Coronary artery (tissue), 2 donors: ENCODE measurements at places on chromosomes 2 and 18.

GRCh38 chr2:5692561-5693286, 540 bp downstream of the SOX11 start:
- no peak for DNase-seq

GRCh38 chr2:33307659-33308270, 168.7 kb upstream of the RASGRP3 start:
- DNase-seq = no peak

GRCh38 chr2:88059979-88060906, 4.7 kb upstream of the KRCC1 start:
- DNase-seq = no peak

DNA sequence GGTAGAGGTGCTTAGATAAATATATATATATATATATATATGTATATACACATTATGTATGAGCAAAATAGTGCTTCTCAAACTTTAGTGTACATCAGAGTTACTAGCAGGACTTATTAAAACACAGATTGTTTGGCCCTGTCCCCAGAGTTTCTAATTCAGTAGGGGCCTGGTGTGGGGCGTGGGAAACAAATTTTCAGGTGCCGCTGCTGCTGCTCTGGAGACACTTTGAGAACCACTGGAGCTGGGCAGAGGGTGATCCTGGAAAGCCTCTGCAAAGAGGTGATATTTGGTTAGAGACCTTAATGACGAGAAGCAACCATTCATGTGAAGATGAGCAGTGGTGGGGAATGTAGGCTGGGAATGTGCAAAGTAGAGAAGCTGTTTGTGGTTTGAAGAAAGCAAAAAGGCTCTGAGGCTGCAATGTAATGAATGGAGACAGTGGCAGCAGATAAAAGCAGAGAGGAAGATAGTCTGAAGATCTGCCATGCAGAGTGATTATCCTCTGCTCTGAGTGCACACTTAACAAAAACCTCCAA, 142.9 kb downstream of the PLCL1 start:
- no peak for DNase-seq

- no peak for DNase-seq
Measured at GRCh38 chr2:51224790-51225189, 192.9 kb upstream of the NRXN1 start.

DNA sequence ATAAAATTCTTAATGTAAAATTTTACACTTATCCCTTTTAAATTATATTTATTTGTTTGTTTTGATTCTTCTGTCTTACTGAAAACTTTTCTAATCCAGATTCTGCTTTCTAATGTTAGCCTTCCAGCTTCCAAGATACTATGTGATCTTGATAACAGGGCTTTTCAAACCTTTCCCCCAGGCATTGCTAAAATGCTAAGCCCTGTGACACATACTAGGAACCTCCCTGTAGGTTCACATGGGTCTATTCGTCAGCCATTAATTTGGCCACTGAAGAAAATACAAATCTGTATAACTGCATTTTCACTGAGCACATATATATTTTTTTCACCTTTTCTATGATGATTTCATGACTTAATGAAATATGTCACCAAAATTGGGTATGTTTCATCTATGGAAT, 92.8 kb upstream of the MAP4K3 start:
- no peak for DNase-seq

DNA sequence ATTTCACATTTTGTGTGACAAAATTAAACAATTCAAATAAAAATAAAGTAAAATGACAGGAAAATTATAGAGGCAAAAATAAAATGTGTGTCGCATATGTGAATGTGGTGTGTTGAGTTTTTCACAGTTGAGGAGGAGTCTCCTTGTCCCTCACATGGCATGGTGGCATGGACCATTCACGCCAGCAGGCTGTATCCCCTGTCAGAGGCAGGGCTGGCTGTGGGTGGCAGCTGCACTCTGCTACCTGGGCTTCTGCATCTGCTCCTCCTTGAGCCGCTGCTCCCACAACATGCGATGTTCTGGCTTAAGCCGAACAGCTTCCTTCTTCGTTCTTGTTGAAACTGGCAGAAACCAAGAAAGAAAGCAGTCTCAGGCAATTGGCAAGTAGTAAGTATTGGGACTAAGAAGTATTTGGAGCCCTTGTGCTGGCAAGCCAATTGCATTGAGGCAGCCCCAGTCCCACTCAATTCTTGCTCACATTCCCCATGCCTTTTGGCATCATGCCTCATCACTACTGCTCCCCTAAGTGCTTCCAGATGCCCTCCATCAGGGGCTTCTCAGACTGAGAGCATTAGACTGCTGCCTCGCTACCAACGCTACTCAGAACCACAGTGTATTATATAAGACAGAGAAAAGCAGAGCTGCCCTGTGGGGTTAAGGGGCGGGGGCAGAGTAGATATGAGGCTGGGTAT, 177.9 kb upstream of the NABP1 start:
- DNase-seq = no peak

DNA sequence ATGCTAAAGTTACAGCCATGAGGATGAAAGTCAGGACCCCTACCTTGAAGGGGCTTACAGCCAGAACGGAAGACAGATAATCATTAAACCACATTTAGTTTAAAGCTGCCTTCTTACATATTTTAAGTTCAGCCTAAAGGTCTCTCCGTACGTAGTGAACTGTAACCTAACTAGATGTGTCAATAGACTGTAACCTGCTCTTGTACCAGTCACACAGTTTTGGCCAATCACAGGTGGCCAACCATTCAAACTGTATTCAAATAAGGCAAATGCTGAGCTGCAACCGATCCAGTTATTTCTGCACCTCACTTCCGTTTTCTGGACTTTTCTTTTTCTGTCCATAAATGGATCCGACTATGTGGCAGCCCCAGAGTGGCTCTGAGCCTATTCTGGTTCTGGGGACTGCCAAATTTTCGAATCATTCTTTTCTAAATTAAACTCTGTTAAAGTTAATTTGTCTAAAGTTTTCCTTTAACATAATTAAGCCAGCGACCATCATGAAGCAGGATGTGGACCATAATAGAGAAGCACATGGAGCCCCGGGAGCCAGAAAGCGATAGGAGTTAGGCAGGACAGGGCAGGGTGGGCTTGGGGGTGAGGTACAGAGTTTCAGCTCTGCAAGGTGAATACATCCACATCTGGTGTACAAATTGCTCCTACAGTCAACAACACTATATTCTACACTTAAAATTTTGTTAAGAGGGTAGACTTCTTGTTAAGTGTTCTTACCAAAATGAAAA, 48.4 kb upstream of the YPEL5 start:
- DNase-seq = peak; percentile 19

- DNase-seq = no peak
Measured at GRCh38 chr2:231648579-231649174, 56.0 kb downstream of the TEX44 start.

DNA sequence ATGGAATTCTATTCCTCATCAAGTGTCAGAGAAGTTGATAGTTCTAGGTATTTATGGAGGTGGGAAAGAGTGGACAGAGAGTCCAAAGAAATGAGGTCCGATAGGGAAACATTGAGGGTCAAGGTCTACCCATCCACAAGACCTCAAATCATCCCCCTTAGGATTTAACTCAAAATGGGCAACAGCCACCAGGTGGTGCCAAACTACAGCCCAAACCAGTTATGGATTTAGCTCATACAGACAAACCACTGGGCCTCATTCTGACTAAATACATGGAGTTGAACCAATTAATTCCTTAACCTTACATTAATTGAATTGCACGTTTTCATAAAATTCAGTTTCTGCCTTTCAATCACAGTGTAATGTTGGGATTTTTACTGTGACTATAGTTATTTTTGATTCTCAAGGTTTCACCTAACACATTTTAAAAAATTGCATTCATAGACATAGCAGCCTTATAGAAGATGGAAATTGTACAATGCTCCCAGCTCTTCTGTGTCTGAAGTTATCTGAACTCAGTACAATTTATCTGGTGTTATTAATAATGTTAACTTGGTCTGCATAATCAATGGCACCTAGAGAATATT, 98.2 kb upstream of the HNMT start:
- no peak for DNase-seq

DNA sequence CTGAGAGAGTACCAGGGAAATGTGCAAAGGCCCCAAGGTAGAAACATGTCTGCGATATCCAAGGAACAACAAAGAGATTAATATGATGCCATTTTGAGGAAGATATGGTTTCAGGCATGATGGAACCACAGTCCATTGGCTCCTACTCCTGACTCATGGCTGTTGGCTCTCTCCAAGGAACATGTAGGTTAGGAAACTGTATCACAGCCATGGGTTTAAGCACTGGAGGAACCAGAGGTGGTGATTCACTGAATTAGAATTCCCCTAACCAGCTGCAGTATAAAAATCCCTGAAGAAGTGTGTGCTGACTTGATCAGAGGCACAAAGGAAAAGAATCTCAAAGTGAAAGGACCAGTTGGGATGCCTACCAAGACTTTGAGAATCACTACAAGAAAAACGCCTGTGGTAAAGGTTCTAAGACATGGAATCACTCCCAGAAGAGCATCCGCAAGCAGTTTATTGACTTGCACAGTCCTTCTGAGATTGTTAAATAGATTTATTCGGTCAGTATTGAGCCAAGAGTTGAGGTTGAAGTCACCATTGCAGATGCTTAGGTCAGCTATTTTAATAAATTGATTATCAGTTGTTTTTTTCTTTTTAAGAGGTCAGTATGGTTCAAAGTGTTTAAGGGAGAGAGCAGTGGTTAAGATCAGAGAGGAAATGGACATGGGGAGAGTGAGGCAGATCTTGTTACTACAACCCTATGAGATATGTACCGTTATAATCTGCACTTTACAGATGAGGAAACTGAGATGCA, 110.7 kb upstream of the OTX1 start:
- DNase-seq = no peak

GRCh38 chr2:69848186-69848790, 18.8 kb downstream of the GMCL1 start:
- no peak for DNase-seq

GRCh38 chr2:214742119-214742518, 67.4 kb downstream of the BARD1 start:
- no peak for DNase-seq

DNA sequence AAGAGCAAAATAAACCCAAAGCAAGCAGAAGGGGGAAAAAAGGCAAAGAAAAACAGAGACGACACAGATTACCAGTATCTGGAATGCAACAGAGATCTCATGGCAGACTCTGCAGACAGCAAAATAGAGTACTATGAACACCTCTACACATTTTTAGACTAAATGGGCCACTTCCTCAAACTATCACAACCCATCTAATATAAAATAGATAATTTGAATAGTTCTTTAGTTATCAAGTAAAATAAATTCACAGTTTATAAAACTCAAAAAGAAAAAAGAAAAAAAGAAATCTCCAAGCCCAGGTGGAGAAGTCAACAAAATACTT, 16.6 kb downstream of the SESTD1 start:
- no peak for DNase-seq

GRCh38 chr2:1767939-1768691, 23.8 kb upstream of the PXDN start:
- DNase-seq = no peak

DNA sequence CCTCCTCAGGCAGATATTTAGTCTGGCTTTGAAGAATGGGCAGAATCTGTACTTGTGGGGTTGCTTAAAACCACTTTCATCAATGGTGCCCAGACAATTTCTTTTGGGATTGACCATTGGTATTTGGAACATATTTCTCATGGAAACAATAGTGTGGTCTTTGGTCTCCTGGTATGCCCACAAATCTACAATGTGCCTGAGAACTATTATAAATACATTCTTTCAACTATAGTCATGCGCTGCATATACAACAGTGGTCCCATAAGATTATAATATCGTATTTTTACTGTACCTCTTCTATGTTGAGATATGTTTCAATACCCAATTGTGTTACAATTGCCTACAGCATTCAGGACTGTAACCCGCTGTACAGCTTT, 34.8 kb upstream of the PPP4R1 start:
- no peak for DNase-seq

- no peak for DNase-seq
Measured at GRCh38 chr18:55830544-55830943, 242.6 kb upstream of the TCF4 start.

DNA sequence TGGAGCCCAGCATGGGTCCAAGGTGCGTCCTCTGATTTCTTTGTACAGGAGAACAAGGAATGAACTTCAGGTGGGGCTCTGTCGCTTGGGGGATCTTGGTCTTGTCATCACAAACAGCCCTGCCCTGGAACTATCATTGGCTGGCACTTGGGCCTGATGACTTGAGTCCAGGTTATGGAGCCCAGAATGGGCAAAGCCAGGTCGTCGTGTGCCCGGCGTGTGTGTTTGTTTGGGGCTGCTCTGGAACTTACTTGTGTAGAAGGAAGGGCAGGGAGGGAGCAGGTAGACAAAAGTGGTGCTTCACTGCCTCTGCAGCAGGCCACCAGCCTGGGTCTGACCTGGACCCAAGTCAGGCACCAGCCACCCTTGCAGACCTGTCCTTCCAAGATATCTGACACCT, 306.3 kb upstream of the HS6ST1 start:
- no peak for DNase-seq

- no peak for DNase-seq
Measured at GRCh38 chr2:188727846-188728245, 246.3 kb upstream of the COL3A1 start.

- no peak for DNase-seq
Measured at GRCh38 chr18:56995579-56996188, 151.2 kb upstream of the BOD1L2 start.

GRCh38 chr2:14451312-14451711, 181.2 kb upstream of the LRATD1 start:
- DNase-seq = no peak

DNA sequence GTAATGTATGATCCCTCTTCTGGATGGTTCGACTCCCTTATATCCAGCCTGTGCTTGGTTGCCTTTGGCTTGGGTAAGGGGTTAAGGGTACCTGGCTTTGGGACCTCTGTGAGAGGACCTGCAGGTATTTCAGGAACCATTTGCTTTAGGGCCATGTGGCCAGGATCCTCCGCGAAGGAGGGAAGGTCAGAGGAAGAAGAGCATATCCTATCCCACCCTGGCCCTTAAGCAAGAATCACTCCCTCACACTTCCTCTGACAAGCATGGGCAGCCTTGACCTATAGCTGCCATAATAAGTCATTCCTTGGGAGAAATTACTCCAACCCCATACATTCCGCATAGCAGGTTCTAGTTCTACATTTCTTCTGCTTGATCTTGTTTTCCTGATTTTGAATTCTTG, 59.1 kb upstream of the TXNDC2 start:
- DNase-seq = no peak

DNA sequence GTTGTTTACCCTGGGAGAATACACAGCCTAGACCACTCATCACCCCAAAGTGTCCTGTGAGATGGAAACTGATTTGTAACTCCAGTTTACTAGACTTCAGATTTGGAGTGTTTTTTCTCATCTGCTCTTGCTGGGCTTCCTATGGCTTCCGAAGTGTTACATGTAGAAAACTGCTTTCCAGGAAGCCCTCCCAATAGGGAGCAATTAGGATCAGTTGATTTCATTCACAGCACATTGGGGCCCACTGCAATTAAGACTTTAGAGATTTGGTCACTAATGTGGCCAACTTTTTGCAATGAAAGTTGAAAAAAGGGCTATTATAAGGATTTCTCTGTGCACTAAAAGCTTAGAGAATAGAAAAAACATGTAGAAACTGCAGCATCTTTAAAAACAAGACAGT, 656.6 kb upstream of the CHAC2 start:
- DNase-seq = no peak

- no peak for DNase-seq
Measured at GRCh38 chr2:47485751-47486300, 82.9 kb downstream of the MSH2 start.

GRCh38 chr18:42882122-42882521, 233.4 kb downstream of the RIT2 start:
- DNase-seq = no peak
